ENCODE measurements at places on chromosomes 1 and 21. TPM values are rescaled to one million over a fixed set of nuclear protein-coding genes. Genes with fewer than 3 reads are reported as not detected.

GRCh38 chr1:56686169-56686568 lies 41.1 kb downstream of the PRKAA2 start:
- ATAC-seq: no peak

GRCh38 chr1:91876040-91876470 lies 9.9 kb downstream of the TGFBR3 start:
- ATAC-seq: no peak

DNA sequence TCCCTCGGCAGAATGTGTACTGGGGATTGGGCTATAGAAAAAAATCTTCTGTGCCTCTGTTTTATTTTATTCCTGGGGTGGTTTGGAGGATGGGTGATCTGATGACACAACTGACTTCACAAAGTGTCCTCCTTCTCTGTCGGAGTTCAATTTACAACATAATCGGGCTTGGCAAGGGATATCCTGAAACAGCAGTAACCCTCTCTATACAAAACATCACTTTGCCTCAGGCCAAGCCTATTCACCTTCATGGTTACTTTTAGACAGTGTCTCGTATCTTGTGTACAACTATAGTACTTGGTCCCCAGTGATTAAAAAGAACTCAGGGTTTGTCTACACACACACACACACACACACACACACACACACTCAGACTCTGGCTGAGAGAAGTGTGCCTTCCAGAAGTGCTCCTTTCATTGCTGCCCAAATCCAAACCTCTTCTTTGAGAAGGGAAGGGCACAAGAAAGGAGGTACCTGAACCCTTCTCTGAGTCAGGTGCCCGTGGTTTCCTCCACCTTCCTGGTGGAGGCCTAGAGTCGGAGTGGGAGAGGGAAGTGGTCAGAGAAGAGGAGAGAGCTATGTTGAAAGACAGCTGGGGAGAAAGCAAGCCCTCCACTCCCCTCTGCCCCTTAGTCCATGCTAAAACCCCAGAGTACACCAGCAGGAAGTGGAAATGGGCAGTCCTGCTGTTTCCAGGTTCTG lies 62.4 kb upstream of the POU2F1 start:
- no peak for ATAC-seq

GRCh38 chr1:9008236-9008635 lies 18.0 kb downstream of the SLC2A7 start:
- ATAC-seq: no peak

C1orf116 gene
- 0.19 TPM for total RNA-seq

PLEKHA6 gene
- 17.8 TPM for total RNA-seq
